ENCODE measurements at places on chromosomes 7 and 10.

GRCh38 chr10:37496061-37496460, 361.3 kb downstream of the ZNF248 start:
- DNase-seq = no peak

DNA sequence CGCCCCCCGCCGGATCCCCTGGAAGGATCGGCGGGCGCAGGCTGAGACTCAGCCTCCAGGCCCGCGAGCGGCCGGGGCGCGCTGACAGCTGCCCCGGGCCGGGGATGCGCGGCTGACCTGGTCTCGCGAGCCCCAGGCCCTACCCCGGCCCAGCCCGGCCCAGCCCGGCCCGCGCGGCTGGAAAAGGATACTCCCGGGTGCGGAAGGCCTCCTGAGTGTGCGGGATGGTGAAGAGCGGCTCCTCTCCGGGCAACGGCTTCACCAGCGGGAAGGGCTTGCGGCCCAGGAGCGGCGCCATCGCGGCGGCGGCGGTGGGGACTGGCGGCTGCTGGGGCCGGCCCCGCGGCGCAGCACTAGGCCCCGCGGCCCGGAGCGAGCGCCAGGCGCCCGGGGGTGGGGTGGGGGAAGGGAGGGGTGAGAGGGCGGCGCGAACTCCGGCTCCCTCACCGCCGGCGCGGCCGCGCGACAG, 423 bp downstream of the BAZ1B start:
- DNase-seq = no peak

GRCh38 chr10:71277914-71278665, 41.0 kb upstream of the SLC29A3 start:
- DNase-seq = no peak

- DNase-seq = no peak
These were observed 32.5 kb upstream of the GPR158 start for GRCh38 chr10:25142116-25142864.

- no peak for DNase-seq
These were observed 471.6 kb upstream of the AKR1E2 start for GRCh38 chr10:4354382-4354812.

DNA sequence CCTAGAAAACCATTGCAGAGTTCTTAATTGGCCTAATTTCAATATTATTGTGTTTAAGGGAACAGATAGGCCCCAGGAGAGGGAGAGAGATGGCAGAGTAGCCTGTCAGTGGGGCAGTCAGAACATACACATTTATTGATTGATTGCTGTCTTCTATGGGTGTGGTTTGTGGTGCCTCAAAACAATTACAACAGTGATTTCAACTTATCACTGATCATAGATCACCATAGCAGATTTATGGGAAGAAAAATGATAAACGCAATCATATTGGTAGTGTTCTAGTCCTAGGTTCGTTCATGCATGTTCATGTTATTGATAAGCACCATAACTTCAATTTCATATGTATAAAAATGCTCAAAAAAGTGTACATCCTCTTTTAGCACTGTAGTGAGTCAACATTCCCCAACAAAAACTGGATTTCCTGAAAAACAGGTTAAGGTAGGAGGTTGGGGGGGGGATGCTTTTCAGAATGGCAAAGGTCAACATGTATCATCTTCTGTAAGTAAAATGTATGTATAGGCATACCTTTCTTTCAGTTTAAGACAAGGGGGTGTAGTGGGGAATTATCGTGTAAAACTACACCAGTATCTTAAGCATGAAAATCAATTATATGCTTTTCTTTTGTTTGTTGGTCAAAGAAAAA, 1.1 kb upstream of the TNKS2 start:
- DNase-seq = no peak

GRCh38 chr7:1709900-1710299, 39.8 kb downstream of the ELFN1 start:
- no peak for DNase-seq

DNA sequence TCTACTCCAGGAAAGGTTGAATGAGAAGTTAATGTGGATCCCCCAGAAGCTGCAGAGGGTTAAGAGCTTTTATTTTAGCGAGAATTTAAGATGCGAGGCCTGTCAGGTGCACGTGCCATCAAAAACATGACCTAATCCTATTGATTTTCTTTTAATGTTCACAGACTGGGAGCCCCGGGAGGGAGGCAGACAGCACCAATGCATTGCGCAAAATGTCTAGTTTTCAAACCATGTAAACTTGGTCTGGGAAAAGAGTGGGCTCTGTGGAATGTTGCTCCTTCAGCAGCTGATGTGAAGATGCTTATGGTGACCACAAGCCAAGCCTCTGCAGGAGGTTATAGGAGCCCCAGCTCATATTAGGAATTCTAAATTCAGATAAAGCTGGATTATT, 172.0 kb upstream of the ITGB1 start:
- no peak for DNase-seq

DNA sequence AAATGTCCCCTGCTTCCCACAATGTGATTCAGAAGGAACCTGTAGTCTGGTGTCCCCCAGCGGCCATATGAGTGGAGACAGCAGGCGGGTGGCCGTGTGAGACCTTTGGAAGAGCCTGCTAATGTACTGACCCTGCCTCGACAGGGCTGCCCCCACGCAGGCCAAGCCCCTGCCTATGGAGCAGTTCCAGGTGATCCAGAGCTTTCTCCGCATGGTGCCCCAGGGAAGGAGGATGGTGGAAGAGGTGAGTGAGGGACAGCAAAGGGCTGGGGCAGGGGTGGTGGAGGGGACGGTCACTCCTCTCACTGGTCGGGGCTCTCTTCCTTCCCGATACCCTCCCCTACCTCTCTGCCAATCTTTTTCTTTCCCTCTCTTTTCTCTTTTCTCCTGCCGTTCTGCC, 55.7 kb downstream of the PALD1 start:
- DNase-seq = no peak

GRCh38 chr10:26318672-26319071, 102.1 kb downstream of the GAD2 start:
- no peak for DNase-seq

GRCh38 chr10:48444266-48444665, 137.8 kb downstream of the MAPK8 start:
- DNase-seq = no peak

DNA sequence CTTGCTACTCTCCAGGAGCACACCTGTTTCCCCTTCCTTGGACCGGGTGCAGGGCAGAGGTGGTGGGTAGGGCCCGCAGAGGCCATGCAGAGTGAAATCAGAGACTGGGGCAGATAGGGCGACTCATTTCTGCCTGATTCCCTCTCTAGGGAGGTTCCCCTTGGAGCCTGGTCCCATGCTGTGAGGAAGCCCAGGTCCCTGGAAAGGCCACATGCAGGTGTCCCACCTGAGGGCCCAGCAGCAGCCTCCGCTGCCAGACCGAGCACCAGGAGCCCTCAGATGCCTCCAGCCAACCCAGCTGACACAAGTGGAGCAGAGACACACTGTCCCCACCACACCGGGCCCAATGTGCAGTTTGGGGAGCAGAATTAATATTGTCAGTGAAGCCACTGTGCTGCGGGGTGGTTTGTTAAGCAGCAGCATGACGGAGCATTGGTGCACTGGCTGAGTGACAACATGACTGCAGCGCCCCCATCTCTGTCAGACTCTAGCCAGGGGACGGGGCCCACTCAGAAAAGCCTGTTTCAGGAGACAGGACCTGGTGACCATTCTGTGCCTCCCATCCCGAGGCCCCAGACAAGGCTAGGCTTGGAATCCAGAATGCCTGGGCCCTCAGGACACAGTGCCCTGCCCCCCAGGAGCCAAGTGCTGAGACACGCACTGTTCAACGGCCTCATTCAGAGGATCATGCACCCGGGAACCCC, 30.4 kb upstream of the RET start:
- no peak for DNase-seq

- no peak for DNase-seq
These were observed 62.0 kb downstream of the GNAT3 start for GRCh38 chr7:80449836-80450235.

- no peak for DNase-seq
These were observed 6.4 kb downstream of the DNAJB12 start for GRCh38 chr10:72348282-72348681.

- no peak for DNase-seq
These were observed 17.6 kb downstream of the NUDCD3 start for GRCh38 chr7:44472843-44473242.

GRCh38 chr7:155955367-155955635, 143.0 kb upstream of the SHH start:
- no peak for DNase-seq

DNA sequence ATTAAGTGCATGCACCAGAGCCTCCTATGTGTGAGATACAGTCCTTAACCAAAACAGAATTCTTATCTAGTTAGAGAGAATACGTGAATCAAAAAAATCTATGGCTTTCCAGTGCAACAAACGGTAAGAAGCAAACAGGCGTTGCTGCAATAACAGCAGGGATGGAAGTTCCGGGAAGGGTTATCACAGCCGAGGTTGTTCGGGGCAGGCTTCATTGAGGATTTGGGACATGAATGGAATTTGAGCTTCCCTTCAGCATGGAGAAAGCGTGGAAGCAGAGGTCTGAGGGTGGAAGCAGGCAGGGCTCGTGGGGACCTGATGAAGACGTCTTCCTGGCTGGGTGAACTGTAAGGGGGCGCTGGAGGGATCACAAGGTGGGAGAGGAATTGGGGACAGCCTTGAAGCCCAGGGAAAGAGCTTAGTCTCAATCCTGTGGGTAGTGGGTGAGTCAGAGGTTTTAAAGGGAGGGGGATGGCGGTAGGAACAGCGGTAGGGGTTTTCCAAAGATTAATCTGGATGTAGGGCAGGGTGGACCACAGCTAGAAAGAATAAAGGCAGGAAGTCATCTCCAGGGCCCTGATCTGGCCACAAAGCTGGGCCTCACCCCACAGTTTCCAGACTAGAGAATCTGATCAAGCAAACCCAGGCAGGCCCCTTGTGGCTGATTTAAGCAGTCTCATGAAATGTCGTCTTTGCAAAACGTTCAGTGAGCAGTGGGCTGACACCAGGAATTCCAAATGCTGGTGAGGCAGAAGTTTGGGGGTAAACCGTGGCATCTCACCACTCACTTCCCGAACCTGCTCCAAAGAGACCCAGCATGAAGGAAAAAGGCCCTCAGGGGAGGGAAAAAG, 65.1 kb downstream of the CALML3 start:
- DNase-seq = no peak

DNA sequence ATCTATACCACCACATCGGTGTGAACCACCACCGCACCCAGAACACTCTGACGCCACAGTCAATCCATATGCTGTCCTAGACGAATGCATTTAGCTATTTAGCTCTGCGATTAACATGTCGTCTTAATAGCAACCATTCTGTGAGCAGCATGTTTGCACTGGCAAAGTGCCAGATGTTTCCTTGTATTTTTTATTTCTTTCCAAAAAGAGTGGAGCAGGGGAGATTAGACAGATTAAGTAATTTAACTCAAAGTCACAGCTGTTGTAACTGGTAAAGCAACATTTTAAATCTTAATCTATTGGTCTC, 57.0 kb upstream of the ARL4A start:
- DNase-seq = no peak

- no peak for DNase-seq
These were observed 281.3 kb downstream of the CACNA2D1 start for GRCh38 chr7:82162289-82162688.
